Upper lobe of left lung (tissue), 6 donors: ENCODE measurements at places on chromosomes 7 and 10.

DNA sequence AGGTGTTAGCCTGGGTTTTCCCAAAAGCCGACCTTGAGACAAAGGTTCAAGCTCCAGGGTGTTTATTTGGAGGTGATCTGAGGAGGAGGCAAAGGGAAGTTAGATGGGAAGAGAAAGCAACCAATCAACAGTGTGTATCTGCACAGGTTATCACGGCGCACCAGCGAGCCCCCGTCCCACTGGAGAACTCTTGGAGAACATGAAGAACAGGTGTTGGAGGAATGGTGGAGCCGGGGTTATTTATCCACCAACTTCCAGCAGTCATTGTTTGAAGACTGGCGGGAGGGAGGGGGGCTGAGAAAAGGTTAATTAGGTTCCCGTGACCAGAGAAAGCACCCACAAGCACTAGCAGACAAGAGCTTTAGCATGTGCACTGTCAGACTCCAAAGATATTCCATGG lies 282.5 kb upstream of the FOXK1 start:
- DNase-seq = no peak

DNA sequence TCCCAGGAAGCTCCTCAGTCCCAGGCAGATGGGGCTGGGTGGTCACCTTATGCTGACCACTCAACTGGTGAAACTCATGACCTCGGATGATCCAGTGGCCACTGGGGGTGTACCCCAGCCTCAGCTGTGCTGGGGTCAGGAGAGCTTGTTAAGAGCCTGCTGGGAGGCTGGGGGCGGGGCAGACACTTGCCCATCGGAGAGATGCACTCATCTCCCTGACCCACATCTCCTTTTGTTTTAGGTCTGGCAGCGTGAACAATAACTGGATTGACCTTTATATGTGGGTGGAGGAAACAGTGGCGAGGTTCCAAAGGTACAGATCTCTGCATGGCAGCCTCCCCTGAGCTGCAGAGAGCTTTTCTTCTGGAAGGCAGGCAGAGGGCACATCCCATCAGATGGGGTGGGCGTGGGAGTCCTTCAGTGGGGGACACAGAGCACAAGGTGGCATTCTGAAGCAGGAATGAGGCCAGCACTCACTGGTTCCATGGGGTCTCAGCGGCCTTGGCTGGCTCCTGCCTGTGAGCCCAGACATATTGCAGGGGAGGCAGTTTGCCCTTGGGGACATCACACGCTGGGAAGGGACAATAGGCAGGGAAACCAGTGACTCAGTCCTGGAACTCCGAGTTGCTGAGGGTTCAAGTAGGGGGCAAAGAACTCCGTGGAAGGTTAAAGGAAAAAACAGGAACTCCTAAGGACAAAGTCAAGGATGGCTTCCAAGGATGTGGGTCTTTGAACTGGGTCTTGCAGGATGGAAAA lies 5.2 kb downstream of the ANTXRL start:
- DNase-seq = no peak

DNA sequence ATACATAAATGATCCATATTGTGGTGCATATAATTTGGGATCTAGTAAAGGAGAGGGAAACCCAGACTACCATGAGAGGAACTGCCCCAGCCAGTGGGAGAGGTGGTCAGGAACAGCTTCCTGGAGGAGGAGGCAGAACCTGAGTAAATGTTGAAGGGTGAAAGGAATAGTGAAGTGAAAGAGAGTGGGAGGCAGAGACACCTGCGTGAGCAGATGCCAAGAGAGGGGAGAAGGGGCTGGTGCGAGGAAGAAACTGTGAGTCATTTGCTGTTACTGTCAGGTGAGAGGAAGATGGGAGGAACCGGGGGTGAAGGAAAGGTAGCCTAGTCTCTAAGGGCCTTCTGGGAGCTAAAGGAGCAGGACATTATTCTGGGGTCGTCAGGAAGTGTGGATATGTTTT lies 294.8 kb downstream of the GRID1 start:
- peak; percentile 1 for DNase-seq

- no peak for DNase-seq
Measured at GRCh38 chr10:29131952-29132547, 156.8 kb upstream of the LYZL1 start.

- no peak for DNase-seq
Measured at GRCh38 chr7:26485367-26485934, 193.8 kb downstream of the SNX10 start.

DNA sequence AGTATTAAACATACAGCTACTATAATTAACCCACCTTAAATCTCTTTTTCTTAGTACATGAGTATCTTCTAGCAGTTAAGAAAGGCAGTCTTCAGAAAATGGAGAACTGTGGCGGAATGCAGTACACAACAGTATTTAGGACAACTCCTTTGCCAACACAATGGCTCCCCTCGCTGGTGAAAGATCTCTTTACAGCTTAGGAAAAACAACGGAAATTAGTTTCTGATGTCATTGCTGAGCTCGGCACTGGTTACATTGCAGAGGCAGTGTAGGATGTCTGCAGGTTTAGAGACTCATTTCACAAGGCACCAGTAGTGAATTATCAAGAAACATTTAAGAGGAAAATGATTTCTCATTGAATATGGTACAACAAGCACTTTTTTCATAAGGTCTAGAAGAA lies 43.4 kb downstream of the GLRX3 start:
- DNase-seq = no peak

GRCh38 chr7:30036220-30036619 lies 8.0 kb downstream of the PLEKHA8 start:
- DNase-seq = no peak

- DNase-seq = no peak
Measured at GRCh38 chr10:2782265-2782664, 285.1 kb upstream of the PFKP start.

DNA sequence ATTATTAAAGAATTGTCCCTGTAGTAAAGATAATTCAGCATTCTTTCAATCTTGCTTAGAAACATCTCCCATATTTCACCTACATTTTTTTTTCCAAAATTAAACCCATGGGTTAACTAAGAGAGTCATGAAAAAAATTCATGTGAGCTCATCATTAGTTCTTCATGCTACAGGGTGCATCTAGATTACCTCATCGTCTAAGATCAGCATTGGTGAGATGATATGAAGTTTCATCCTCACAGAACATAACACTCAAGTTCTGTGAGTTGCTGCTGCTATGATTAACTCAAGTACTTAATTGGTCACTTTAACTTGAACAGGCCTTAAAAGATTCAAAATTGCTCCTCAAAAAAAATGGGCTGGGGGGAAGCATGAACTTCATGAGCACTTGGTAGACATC lies 50.0 kb downstream of the RAB11FIP2 start:
- DNase-seq = no peak

- DNase-seq = peak; percentile 46
Measured at GRCh38 chr7:77797734-77798393, 370 bp downstream of the TMEM60 start.

DNA sequence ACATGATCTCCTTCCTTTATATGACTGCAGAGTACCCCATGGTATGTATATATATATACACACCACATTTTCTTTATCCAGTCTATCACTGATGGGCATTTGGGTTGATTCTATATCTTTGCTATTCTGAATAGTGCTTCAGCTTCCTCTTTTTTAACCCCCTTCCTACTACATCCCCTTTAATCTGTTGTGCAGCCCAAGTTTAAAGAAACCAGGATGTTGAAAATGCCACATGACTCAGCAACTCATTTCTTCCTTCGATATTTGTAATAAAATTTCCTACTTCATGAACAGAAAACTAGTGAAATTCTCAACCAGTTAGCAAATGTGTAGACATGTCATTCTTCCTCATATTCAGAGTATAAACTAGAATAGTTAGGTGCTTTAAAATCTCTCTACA lies 1245.7 kb upstream of the SORCS1 start:
- no peak for DNase-seq

DNA sequence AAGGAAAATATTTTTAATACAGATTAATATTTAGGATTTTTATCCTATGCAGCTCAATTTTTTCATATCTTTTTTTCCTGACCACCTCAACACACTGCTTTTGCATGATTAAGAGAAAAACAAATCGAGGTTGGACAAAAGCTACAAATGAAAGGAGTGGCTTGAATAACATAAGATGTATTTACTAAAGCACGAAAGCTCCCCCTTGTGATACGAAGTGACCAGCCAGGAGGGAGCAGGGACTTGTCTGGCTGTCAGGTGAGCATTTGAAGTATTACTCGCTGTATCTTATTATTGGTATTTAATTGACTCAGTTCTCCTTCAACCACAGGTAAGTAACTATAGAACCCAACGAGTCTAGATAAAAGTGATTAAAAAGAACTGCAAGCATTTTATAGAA lies 265.2 kb upstream of the PHF14 start:
- no peak for DNase-seq

DNA sequence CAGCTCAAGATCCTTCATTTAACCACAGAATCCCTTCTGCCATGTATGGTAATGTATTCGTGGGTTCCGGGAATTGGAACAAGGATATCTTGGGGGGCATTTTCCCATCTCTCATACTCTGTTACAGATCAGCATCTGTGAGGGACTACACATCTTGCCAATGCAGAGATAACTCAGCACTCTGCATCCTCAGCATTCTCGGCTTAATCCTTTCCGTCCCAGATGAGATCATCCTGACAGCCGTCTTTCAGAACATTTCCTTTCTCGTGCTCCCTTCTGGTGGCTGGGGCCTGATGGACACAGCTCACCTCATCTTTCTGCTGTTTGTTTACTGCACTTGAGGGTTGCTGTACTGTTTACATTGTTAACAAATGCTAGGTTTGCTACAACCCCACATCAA lies 25.3 kb downstream of the FKBP6 start:
- no peak for DNase-seq

DNA sequence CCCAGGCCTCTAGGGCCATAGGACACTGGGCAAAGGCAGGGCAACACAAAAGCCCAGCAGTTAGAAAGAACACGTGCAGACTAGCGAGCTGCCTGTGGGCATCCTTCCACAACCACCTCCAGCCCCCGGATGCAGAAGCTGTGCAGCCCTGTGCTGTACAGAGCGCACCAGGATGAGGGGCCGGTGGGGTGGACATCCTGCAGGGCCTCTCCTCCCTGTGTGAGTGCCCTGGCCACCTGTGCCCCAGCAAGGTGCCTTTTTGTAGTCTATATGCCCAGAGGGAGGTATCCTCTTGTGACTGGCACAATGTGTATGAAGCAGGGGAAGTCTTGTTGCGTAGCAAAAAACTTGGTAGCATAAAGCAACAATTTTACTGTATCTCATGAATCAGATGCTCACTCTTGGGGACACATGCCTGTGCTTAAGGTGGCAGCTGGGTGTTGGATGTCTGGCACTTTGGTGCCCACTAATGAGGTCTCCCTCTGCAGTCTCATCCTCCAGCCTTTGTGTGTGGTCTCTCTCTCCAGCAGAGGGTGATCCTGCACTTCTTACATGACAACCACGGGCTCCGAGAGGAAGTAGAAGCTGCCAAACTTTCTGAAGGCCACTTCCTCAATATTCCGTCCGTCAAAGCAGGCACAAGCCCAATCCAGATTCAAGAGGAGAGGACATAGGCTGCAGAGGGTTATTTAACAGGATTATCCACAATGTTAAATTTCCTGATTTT lies 8.7 kb downstream of the NCAPG2 start:
- DNase-seq = peak; percentile 82

GRCh38 chr7:4246536-4246935 lies 435.6 kb upstream of the FOXK1 start:
- DNase-seq = no peak

GRCh38 chr10:132560241-132560731 lies 22.7 kb downstream of the INPP5A start:
- peak; percentile 49 for DNase-seq

DNA sequence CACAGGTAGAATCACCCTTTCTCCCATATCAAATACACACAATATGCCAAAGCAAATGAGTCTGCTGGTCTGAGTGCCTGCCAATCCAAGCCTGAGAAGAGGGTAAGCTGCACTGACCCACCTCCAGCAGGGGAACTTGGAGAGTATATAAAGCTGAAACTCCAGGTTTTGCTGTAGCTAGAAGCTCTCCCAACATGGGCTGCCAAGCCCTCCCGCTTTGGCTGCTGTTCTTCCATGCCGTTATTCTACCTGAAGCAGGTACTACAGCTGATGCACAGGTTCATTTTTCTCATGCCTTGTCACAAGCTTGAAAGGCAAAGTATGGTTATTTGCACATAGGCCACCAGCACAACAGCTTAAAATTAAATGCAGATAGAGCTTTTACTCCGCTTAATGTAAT lies 21.5 kb upstream of the C10orf120 start:
- DNase-seq = no peak

DNA sequence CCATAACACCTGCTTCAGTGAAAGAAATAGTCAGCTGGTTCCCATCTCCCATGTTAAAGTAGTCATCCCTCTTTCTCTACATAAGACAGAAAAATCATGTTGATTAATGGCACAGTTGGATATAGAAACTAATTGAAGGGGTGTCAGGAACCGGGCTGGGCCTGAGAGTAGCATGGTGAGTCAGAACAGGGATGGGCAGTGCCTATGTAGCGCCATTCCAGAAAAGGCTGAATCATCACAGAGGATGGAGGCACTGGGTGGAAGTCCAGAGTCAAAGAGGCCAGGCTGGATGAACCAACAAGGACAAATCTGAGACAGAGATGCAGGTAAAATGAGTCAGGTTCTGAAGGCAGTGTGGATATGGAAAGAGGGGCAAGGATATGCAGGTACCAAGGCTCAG lies 201.2 kb downstream of the LHFPL3 start:
- no peak for DNase-seq

- DNase-seq = no peak
Measured at GRCh38 chr10:79610601-79611191, at the start of gene SFTPA1. TSS of gene SFTPA1 (plus strand) at chr10:79610939. CDS start at chr10:79611826, 887 bp downstream.

- DNase-seq = no peak
Measured at GRCh38 chr7:33500703-33501701, 371.6 kb downstream of the BBS9 start.

DNA sequence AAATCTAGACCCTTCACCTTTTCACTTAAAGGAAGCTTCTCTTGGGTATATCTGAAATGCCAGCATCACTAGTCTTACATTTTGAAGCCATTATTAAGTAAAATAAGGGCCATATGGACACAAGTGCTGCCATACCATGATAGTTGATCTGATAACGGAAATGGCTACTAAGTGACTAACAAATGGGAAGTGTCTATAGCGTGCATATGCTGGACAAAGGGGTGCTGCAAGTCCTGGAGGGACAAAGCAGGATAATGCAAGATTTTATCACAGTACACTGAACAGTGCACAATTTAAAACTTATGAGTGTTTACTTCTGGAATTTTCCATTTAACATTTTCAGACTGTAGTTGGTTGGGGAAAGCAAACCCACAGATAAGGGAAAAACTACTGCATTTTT lies 117.9 kb downstream of the ELMO1 start:
- DNase-seq = no peak

GRCh38 chr10:65123120-65123519 lies 1601.9 kb downstream of the REEP3 start:
- no peak for DNase-seq

DNA sequence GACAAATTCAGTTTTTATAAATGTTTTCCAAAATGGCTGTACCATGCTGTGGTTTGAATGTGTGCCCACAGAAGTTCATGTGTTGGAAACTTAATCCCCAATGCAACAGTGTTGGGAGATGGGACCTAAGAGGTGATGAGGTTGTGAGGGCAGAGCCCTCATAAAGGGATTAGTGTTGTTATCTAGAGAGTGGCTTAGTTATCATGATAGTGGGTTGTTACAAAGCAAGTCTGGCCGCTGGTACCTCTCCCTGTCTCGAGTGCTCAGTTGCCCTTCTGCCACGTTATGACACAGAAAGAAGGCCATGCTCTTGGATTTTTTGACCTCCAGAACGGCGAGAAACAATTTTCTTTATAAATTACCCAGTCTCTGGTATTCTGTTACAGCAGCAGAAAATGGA lies 119.0 kb downstream of the BTAF1 start:
- no peak for DNase-seq

GRCh38 chr7:150620617-150621371 lies 11.4 kb downstream of the GIMAP6 start:
- no peak for DNase-seq

- no peak for DNase-seq
Measured at GRCh38 chr7:16695621-16696237, 49.7 kb downstream of the BZW2 start.
